ENCODE measurements at places on chromosomes 16 and 17. TPM values are rescaled to one million over a fixed set of nuclear protein-coding genes. Genes with fewer than 3 reads are reported as not detected.

GRCh38 chr16:69501956-69502745, 63.6 kb upstream of the NFAT5 start:
- DNase-seq = peak; percentile 74

GRCh38 chr16:4091240-4092012, 24.8 kb downstream of the ADCY9 start:
- no peak for DNase-seq

DNA sequence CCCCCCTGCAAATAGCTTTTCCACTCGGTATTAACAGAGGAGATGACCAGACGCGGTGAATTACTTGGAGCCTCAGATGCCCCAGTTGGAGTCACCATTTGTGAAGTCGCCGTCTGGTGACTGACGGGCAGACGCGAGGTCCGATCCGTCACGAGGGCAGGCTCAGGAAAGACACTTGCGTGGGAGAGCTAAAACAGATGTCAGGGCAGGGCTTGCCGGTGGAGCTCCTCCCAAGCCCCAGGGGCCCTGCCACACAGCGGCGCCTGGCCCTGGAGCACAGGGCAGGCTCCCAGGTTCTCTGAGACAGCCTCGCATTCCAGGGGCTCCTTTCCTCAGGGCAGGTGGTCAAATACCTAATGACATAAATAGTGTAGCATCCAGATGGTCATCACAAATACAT, 348.3 kb downstream of the C16orf95 start:
- DNase-seq = no peak

DNA sequence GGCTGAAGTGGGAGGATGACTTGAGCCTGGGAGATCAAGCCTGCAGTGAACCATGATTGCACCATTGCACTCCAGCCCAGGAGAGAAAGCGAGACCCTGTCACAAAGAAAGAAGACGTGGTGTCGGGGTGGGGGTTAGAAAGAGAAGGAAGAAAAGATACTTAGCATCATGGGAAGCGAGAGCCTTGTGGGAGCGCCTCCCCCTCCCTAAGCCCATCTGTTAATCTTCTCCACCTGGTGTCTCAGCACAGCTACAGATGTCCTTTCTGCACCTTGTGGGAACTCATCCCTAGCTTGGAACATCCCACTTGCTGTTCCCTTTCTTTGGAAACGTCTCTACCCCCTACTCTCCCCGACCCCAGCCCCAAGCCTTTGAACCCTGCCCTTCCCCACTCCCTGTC, 6.0 kb downstream of the ZNF688 start:
- no peak for DNase-seq

- DNase-seq = no peak
Observed at GRCh38 chr17:3993493-3994220, 29.4 kb upstream of the ATP2A3 start.

KRTAP2-3 gene
- total RNA-seq = 11.6 TPM

DNA sequence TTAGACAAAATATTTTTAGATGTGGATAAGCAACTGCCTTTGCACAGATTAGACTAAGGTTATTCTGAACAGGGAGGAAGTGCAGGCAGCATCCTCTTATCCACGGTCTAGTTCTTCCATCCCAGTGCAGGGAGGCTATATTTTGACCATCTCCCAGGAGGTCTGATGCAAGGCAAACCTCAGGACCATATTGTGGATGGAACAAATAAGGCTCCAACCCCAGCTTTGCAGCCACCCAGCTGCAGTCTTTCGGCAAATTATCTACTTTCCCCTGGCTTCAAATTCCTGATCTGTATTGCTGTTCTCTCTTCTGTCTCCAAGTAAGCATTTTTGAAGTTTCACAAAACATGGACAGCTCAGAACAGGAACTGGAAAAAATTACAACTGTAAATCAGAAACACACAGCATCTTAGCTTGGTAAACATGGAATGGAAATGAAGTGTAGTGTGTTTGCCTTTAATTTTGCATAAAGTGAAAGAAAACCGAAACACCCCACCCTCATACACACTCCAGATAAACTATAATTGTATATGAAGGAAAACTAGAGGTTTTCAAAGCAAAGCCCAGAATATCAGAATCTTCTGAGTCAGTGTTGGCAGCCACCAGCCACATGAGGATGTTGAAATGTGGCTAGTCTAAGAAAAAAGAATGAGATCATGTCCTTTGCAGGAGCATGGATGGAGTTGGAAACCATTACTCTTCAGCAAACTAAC, 33.5 kb upstream of the MON1B start:
- DNase-seq = no peak

- no peak for DNase-seq
Observed at GRCh38 chr16:11554053-11554452, 32.7 kb downstream of the LITAF start.

TLCD3B gene
- total RNA-seq = not detected

GH1 gene
- total RNA-seq = not detected

DNA sequence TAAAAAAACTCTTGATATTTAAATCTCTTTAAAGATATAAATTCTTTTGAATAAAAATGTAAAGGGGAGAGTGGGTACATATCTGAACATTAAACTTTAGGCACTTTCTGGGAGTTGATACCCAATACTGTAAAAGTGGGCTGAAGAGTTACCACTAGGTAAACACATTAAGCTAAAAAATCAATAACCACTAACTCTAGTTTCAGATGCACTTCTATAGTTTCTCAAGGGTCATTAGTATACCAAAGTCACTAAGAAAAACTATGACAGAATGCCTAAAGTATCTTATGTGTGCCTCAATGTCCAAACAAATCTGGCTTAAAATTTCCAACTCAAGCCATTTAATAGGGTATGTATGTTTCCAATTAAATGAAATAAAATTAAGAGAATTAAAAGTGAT, 13.1 kb upstream of the CFDP1 start:
- no peak for DNase-seq

GRCh38 chr17:80374039-80374731, 40.8 kb upstream of the ENDOV start:
- DNase-seq = no peak

DNA sequence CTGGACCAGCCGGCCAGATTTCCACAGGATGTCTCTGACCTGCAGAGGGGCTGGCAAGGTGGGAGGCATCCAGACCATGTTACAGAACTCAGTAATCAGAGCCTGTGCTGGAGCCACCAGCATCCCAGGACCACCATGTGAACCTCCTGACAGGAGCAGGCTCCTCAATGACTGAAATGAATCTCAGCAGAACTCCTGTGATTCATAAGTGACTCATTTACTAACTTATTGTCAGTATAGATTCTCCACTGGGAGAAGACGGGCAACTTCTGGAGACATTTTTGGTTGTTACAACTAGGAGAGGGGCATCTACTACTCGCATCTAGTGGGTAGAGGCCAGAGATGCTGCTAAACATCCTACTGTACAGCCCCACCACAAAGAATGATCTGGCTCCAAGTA, 3.1 kb upstream of the WWOX start:
- DNase-seq = no peak

- DNase-seq = peak; percentile 18
Observed at GRCh38 chr17:20010099-20010863, 1.1 kb downstream of the SPECC1 start.

- DNase-seq = no peak
Observed at GRCh38 chr17:42906772-42907446, 6.3 kb downstream of the G6PC1 start.

DNA sequence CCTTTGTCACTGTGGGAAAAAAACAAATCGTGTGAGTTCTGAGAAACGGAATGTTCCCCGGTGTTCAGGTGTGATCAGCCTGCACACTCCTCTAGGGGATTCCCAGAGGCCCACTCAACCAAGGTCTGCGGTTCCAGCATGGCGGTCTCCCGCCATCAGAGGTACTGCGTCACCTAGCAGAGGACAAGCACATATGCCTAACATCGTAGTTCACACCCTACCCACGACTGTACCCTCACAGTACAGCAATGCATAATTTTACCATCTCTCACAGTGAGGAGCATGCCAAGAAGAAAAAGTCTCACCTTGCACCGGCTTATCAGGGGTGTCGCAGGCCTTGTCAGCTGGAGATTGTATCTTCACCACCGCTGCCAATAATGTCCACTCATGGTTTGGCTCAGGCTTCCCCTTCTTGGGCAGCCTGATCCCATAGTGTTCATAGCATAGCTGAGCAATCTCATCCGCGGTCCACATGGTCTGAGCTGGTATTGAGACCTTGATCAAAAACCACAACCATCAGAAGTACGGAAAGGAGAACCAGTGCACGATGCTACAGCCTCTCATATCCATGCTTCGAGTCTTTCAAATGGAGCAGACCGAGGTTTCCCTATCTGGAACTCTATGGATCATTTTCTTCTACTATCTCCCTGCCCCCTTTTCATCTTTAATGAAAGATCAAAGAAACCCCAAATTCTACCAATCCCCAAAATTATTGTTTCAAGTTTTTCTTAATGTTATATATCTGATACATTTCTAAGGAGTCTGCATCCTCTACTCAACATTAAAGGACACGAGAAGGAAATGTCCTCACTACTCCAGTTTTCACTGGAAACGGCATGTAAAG, 2.5 kb downstream of the ADAT1 start:
- DNase-seq = no peak

GRCh38 chr16:80852261-80852872, 48.0 kb upstream of the CDYL2 start:
- peak; percentile 1 for DNase-seq

RGS11 gene
- total RNA-seq = not detected

DNA sequence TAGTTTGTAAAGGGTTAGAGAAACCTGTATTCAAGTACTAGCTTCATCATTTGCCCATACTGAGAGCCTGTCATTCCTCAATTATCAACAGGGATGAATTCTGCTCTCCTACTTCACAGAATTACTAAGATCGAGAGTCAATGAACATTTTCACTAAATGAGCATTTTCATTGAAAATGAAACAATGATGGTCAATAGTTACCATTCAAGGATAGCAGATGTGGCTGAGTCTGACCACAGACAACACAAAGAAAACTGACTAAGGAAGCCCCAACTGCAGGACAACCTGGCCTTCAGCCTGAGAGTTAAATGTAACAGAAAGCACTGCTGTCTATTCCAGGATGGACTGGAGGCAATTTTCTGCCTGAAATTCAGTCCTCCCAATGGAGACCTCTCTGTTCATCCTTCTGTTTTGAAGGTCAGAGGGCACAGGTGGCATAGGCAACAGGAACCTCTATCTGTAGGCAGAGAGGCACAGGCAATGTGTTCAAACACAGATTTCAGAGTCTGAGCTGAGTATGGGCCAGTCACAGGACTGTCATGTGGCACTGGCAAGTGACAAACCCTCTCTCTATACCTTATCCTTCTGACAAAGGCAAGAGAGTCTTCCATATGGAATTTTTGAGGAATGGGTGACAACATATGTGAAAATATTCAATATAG, 19.5 kb downstream of the TRAF4 start:
- DNase-seq = no peak

CNTNAP4 gene
- not detected for total RNA-seq

DNA sequence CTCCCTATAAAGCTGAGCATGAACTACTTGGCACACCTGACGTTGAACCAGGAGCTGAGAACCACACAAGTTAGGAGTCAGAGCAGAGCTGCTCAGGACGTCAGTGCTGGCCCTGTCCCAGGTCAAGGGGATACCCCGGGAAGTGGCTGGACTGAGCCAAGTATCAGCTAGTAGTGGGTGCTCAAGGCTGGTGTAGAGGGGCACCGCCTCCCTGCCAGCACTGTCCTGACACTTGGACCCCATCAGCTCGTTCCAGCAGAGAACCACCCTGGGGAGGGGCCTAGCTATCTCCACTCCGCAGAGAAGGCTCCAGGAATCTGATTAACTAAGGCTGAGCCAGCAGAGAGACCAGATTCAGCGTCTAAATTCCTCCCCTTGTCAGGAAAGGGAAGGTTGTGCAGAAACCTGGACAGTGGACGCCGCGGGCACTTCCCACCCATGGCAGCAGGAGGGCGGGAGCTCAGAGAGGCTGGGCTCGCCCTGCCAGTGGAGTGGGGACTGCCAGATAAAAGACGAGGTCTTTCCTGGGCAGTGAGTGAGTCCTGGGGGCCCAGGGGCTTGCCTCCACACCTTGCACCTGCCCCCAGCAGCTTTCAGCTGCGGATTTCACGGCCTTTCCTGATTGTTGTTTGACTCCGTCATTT, 21.0 kb downstream of the C16orf90 start:
- DNase-seq = no peak

GRCh38 chr17:3744014-3744413, 20.3 kb downstream of the HASPIN start:
- no peak for DNase-seq

SLC5A2 gene
- total RNA-seq = not detected

MPDU1 gene
- 272 TPM for total RNA-seq

SEPTIN12 gene
- total RNA-seq = not detected

DNA sequence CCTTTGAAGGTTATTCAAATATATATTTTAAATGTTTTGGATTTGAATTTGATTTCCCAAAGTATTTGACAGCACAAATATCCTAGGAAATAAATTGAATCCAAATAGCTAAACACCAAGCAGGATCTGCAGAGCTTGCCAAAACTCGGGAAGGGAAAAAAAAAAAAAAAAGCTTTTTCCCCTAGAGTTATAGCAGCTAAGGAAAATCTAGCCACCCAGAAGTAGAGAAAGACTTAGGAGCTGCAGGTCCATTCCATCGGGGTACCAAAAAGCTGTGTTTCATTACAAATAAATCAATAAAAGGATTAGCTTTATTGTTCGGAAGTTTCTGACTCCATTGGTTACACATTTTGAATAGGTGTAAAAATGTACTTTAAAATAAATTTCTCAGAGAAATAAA, 19.3 kb downstream of the HSF5 start:
- DNase-seq = no peak

- DNase-seq = no peak
Observed at GRCh38 chr17:69042308-69042707, 18.4 kb downstream of the ABCA9 start.

DNA sequence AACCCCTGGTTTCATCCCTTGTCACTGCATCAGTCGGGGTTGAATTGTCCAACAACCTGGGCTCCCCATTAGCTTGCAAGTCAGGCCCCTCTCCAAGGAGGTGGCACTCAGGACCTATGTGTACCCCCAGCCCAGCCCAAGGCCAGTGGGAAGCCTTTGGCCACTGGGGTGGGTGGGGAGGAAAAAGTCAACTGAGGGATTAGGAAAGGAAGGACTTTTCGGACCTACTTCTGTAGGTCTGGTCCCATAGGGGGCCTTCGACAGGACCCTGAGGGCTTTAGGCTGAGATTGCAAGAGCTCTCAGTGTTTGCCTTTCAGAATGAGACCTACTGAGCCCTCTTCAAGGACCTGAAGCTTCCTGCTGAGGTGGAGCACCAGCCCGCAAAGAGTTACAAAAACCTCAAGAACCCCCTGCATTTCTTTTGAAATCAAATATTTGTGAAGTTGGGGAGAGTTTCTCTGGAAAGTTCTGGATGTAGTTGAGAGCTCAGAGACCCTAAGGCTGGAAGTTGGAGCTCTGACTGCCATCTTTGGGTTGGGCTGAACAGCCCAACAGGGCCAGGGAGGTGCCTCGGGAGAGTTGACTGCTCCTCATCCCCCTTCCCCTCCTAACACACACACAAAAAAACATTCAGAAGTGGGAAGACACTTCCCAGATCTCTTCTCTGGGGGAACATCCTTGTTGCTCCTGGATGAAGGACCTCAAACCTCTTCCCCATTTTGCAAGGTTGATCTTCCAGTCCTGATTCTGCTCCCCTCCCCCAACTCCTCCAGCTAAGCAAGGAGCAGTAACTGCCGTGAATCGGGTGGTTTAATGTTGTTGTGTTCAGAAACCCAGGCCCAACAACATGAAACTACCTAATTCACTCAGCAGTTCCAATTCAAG, 5.8 kb upstream of the HOXB9 start:
- no peak for DNase-seq
